ENCODE measurements at places on chromosomes 7 and 10. TPM values are rescaled to one million over a fixed set of nuclear protein-coding genes. Genes with fewer than 3 reads are reported as not detected.

The HOGA1 gene
- 2.5 TPM for total RNA-seq

The KMT2E gene
- total RNA-seq = 85.6 TPM

The PTPN12 gene
- total RNA-seq = 51.6 TPM

The DOCK4 gene
- 8.1 TPM for total RNA-seq

The UPK3B gene
- total RNA-seq = not detected

The C10orf143 gene
- total RNA-seq = 0.39 TPM

The CAV2 gene
- total RNA-seq = 91.5 TPM

The PURB gene
- 27.6 TPM for total RNA-seq

The SUN3 gene
- not detected for total RNA-seq

The PALS2 gene
- 29.8 TPM for total RNA-seq

The ACSM6 gene
- total RNA-seq = not detected
